Keratinocyte (primary cell): ENCODE measurements at places on chromosomes 6 and 20. TPM values are rescaled to one million over a fixed set of nuclear protein-coding genes. Genes with fewer than 3 reads are reported as not detected.

DNA sequence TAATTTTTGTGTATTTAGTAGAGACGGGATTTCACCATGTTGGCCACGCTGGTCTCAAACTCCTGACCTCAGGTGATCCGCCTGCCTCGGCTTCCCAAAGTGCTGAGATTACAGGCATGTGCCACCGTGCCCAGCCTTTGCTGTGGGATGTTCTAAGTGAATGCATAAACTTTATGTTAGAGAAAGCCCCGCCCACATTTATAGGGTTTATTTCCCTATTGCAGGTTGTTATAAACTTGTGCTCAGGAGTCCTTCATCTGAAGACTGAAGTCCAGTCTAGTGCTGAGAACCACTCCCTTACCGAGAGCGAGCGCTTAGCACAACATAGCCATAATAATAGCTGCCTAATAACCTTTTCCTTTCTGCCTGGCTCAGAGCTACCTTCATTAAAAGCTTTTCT is 75.4 kb upstream of the ZNF217 start:
- DNase-seq = no peak

DNA sequence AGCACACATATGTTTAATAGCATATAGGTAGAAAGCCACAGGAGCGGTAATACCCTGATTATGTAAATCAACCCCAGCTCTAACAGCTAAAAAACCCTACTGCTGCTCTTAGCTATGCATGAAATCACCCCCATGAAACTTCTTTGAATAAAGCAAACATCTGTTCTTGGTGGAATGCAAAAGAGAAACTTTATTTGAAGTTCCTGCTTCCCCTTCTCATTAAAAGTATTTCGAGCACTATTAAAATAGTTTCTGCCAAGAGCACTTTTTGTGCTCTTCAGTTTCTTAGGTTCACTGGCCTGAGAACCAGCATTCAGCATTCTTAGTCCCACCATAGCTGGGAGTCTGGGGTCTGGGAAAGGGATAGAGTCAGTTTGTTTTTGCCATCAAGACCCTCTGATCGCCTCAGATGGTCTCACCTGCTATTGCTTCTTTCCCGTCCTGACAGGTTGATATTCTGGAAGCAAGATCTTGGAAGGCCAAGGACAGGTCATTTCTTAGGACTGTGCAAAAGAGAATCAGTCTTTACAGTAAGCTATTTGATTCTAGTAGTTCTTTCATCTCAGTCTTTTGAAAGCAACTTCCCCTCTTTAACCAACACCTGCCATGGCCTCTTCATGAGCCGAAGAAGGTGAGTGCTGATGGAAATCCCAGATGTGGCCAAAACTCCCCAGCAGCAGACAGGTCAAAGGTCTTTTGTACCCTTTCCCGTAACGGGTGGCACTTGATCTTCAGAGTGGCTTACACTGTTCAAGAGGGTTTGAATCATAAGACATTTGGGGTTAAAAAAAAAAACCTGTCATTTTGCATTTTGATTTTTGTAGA is 76.5 kb upstream of the TMEM170B start:
- no peak for DNase-seq

DNA sequence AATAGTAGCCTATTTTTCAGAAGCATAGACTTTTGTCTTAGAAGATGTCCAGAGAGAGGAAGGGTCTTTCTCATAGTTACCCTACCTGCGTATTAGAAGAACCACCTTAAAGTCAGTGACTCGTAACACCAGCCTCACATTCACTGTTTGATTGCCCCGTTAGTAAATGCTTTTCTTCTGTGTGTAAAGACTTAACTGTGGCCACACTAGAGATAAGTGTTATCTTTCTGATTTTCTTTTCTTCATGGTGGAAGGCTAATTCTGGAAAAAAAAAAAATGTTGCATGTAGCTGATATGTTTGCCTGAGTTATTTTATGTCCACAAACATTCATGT is 83.9 kb downstream of the SAMD3 start:
- DNase-seq = no peak

GRCh38 chr6:89895276-89895874 is 1.1 kb downstream of the GJA10 start:
- no peak for DNase-seq

GRCh38 chr20:13221313-13221672 is 219 bp downstream of the ISM1 start:
- DNase-seq = no peak

- peak; percentile 4 for DNase-seq
Measured at GRCh38 chr6:149403534-149403933, 3.5 kb downstream of the SUMO4 start.

GRCh38 chr6:71367756-71368155 is 79.1 kb downstream of the OGFRL1 start:
- peak; percentile 52 for DNase-seq

- no peak for DNase-seq
Measured at GRCh38 chr20:57066126-57066900, 200.1 kb downstream of the BMP7 start.

DNA sequence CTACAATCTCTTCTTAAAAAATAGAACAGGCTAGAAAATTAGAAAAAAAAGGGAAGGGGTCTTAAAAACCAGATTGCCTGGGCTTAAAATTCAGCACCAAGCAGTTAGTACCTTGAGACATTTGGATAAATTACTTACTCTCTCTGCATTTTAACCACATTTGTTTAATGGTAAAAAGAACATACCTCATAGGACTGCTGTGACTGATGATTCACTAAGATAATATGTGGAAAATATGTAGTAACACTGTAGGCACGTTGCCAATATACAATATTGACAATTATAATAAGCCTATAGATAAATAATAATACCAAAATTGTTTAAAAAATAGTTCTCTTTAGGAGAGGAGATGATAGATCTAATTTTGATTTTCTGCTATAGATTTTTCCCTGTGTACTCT is 750.4 kb downstream of the TENT5A start:
- DNase-seq = no peak

DNA sequence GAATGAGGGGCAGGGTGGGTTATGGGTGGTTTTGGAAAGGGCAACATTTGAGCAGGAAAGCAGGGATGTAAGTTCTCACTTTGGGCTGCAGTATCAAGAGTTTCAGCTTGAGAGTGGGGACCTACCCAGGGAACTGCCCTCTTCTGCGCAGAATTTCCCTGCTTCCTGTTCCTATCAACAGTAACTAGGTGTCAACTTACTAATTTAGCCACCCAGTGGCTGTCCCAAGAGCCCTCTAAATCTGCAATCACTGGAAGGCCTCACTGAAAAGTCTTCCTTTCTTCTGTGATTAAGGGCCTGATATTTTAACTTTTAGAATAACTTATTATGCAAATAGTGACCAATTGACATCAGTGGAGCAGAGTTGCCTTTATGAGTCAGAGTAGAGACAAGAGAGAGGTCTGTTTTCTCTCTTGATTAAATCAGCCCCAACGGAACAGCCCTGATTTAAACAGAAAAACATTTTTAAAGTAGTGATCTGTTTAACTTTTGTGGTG is 118.2 kb upstream of the RIPOR2 start:
- DNase-seq = no peak

DNA sequence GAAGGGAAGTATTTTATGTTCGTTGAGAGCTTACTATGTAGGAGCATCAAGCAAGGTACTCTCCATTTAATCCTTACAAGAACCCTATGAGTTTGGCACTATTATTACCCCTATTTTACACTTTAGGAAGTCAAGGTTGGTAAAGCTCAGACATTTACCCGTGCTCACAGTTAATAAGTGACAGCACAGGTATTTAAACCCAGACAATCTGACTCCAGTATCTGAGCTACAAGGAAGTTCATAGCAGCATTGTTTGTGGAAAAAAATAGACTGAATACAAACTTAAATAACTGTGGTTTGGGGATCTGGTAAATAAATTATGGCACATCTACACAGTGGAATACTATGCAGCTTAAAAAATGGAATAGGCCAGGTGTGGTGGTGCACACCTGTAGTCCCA is 21.2 kb upstream of the GMNN start:
- no peak for DNase-seq

- no peak for DNase-seq
Measured at GRCh38 chr6:16821834-16822264, 60.6 kb upstream of the ATXN1 start.

DNA sequence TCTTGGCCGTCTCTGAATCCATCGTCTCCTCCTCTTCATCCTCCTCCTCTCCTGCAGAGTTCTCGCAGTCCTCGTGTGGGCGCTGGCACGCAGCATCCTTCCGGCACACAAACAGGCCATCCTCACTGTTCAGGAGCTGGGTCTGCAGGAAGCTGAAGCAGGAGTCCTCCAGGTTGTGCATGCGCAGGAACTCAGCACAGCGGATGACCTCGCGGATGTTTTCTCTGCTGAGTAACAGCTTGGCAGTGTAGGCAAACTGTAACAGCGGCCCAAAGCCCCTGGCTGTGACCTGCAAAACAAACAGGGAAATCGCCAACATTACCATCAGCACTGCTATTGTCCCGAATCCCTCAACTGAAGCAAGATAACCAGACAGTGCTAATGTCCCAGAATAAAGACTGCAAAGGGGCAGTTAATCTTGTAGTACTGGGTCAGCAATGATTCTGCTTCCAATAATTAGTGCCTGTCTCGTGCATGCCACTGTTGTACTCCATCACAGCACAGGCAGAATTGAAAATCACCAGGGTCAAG is 57.4 kb downstream of the GJA10 start:
- DNase-seq = no peak

GRCh38 chr6:13668291-13668928 is 43.2 kb downstream of the RANBP9 start:
- no peak for DNase-seq

DNA sequence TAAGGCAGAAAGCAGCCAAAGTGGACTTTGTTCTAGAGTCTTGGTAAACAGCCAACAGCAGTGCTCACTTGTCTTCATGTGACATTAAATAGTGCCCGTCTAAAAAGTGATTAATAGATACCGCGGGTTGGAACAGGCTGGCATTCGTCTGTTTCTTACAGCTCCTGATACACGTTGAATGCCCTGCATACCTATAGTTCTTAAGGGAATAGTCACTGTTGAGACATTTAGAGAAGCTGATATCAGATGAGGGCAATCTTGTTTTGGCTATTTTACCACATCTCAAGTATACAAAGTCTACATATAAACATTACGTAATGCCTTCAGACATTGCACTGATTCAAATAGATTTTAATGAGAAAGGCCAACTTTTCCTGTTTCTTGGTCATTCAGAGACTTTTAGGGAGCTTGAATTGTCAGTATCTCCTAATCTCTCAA is 374.9 kb upstream of the FLRT3 start:
- DNase-seq = peak; percentile 93

GRCh38 chr20:58747211-58747610 is 54.6 kb downstream of the NPEPL1 start:
- no peak for DNase-seq

DNA sequence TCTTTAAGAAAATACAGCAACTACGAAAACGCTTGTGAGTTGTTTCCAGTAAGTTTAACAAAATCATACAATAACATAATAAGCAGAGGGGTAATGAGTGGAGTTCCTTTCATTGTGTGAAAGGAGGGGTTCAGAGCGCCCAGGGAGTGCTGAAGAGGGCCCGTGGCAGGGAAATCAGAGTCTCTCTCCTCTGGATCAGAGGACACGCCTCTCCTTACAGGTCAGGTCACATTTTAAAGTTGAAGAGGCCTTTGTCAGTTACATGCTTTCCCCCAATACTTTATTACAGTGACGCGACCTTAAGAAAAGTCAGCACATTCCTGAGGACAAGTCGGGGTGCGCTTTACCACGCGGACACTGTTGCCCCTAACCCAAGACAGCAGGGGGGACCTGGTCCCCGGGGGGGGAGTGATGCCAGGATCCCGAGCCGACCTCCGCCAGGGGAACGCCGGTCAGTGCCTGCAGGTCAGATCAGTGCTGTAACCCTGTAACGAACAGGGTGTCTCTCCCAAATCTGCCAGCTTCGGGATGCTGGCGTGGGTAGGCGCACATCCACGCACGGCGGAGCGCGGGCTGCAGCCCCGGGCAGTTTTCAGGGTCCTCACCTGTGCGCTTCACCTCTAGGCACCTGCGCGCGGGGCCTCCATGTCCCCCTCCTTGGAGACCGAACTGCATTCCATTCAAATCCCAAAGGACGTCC is 848 bp downstream of the DACT2 start:
- DNase-seq = no peak

DNA sequence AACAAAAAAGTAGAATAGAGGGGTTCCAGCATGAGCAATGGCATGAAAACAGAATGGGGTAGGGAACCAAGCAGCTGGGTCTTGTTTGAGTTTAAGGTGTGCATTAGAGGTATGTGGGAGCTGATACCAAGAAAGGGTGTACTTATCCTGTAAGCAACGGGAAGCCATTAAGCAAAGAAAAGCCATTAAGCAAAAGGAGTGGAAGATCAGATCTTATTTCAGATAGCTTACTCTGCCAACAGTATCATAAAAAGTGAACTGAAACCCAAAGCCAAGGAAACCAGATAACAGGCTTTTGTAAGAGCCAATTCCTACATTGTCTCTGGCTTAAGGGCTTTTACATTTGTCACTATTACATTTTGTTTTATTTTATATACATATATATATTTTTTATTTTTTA is 21.3 kb upstream of the BEND6 start:
- DNase-seq = no peak

DNA sequence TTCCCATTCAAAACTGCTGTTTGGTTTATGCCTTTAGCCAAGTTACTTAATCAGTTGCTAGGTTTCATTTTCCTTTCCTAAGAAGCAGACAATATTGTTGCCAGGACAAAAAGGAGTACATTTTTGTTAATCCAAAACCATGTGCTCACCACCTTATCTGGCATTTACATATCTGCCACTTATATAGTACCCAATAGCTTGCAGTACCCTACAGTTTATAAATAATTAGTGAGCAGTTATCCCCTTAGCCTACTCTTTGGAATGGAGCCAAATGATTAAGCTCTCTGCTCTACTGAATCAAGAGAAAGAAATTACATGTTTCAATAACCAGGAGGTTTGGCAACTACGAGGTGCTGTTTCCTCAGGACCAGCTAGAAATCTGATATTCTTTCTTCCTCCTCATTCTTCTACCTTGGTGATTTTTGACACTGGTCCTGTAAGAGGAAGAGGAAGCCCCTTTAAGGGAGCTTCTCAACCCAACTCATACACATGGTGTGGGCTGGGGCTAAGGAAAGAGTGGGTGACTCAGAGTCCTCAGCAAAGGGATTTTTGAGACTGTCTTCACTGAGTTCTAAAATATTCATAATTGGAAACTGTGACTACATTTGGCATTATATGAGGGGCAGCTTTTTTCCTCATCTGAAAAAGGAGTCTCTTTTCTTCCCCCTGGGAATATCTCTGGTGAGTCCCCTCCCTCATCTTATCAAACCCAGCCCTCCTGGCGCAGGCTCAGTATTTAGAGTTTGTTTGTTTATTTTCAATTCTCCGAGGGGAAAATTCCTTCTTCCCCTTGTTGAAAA is 1.5 kb downstream of the ZNFX1 start:
- no peak for DNase-seq

GRCh38 chr20:50561379-50562078 is 51.3 kb downstream of the PTPN1 start:
- DNase-seq = peak; percentile 50

GRCh38 chr6:37819802-37820717 is 533 bp downstream of the ZFAND3 start:
- DNase-seq = no peak

Gene NOP56
- 193 to 300 TPM (median 242 TPM) in 3 replicates for polyA plus RNA-seq

Gene PHIP
- polyA plus RNA-seq = 3.4 to 7.9 TPM (median 4.4 TPM) in 3 replicates

Gene OR2B6
- polyA plus RNA-seq = not detected in 3 replicates

Gene MOG
- not detected in 3 replicates for polyA plus RNA-seq

Gene EFCAB8
- polyA plus RNA-seq = 0.02 to 0.18 TPM (median 0.03 TPM) in 3 replicates

Gene SEMG1
- not detected in 3 replicates for polyA plus RNA-seq

Gene ZNF311
- 1.7 to 2.7 TPM (median 2.6 TPM) in 3 replicates for polyA plus RNA-seq

Gene MYT1
- polyA plus RNA-seq = not detected in 3 replicates

Gene FAM83C
- polyA plus RNA-seq = 12.4 to 23.0 TPM (median 12.6 TPM) in 3 replicates

Gene TSPO2
- polyA plus RNA-seq = not detected in 3 replicates

Gene SFTA2
- polyA plus RNA-seq = not detected in 3 replicates
